ENCODE measurements at places on chromosomes 1 and 21.

GRCh38 chr1:17112496-17113236, 6.6 kb downstream of the PADI2 start:
- no peak for DNase-seq

- DNase-seq, result no peak
These were observed 125.3 kb upstream of the NGF start for GRCh38 chr1:115463347-115463746.

DNA sequence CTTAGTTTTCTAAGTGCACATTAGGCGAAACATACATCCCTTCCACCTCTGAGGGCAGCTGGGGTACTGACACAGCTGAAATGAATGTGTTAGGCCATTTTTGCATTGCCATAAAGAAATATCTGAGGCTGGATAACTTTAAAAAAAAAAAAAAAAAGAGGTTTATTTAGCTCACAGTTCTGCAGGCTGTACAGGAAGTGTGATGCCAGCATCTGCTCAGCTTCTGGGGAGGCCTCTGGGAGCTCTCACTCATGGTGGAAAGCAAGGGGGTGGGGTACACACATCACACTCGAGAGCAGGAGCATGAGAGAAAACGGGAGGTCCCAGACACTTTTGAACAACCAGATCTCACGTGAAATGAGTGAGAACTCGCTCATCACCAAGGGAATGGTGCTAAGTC, 158.1 kb downstream of the PSMG1 start:
- no peak for DNase-seq

DNA sequence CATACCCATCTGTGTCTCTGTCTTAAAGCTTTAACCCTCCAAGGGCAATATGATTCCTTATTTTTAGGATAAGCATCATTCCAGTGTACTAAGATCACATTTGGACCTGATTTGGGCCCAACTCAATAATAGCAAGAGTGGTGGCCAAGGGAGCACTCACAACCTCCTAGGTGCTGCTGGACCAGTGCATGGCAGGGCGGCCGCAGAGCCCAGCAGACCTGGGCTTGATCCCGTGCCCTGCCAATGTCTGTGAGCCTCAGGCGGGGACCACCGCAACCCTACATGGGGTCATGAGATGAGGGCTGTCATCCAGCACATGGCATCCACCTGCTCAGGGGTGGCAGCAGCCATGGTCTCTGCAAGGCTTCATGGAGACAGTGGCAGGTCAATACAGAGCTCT, 201.8 kb upstream of the TMEM51 start:
- DNase-seq, result no peak

DNA sequence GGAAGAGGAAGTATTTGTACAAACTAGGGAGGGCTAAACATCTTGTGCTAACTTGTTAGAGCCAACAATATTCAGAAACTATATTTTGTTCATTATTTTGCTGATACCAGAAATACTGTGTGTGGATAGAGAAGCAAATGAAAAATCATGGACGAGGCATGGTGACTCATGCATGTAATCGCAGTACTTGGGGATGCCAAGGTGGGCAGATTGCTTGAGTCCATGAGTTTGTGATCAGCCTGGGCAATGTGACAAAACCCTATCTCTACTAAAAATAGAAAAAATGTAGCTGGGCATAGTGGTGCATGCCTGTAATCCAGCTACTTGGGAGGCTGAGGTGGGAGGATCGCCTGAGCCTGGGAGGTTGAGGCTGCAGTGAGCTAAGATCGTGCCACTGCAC, 13.4 kb downstream of the LRRC41 start:
- DNase-seq, result no peak

DNA sequence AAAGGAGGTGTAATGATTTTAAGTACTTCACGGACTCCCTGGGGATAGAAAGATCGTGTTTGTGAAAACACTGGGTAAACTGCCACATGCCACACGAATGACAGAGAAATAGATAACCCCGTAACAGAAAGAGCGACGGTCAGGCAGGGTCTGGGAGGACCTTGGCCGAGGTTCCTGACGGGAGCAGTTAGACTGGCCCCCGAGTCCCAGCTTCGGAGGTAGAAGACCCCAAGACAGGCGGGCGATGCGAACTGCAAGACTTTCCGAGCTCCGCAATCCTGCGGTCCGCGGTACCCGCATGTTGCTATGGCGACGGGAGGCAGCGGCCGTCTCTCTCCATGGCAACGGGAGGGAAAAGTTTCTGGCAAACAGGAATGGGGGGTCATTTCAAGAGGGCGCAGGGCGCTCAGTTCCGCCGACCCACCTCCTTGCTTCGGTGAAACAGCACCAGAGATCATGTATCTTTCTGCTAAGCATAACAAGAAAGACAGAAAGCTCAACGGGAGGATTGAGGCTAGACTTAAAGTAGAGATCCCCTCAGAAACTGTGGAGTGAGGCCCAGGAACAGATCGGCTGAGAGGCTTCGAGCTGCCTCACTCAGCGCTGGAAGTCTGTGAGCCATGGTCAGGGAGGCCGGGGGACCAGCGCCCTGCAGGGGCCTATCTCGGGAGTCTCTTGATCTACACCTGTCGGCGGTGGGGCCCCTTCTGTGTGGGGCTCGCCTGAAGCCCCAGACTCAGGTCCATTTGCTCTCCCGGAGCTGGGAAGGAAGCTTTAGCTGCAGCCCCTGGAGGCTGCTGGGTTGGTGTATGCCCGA, 685 bp upstream of the SYT6 start:
- DNase-seq, result no peak

GRCh38 chr1:6703016-6703415, 1.4 kb upstream of the DNAJC11 start:
- no peak for DNase-seq

GRCh38 chr1:81312272-81312754, 488.4 kb upstream of the ADGRL2 start:
- DNase-seq, result no peak
